ENCODE measurements at places on chromosomes 1 and 21. TPM values are rescaled to one million over a fixed set of nuclear protein-coding genes. Genes with fewer than 3 reads are reported as not detected.

Gene ERG
- total RNA-seq: not detected

Gene WNT9A
- 0.25 TPM for total RNA-seq

Gene ADAM30
- not detected for total RNA-seq

Gene ACBD6
- 49.1 TPM for total RNA-seq

Gene MMP23B
- 0.82 TPM for total RNA-seq

Gene THEM5
- total RNA-seq: not detected

Gene OR2M3
- not detected for total RNA-seq

Gene MROH7
- total RNA-seq: 0.27 TPM

Gene PTBP2
- 15.2 TPM for total RNA-seq

Gene CAPN8
- not detected for total RNA-seq

Measured in T-helper 2 cell treated with Interferon-gamma antibody and Interleukin-4, amounts not matched to agents 100 ng/mL and 5 ng/mL, for 36 hours (primary cell).